ENCODE measurements at places on chromosomes 6 and 20.
A peak's percentile ranks its signal among the peaks of the same experiment; 100 is the strongest.

DNA sequence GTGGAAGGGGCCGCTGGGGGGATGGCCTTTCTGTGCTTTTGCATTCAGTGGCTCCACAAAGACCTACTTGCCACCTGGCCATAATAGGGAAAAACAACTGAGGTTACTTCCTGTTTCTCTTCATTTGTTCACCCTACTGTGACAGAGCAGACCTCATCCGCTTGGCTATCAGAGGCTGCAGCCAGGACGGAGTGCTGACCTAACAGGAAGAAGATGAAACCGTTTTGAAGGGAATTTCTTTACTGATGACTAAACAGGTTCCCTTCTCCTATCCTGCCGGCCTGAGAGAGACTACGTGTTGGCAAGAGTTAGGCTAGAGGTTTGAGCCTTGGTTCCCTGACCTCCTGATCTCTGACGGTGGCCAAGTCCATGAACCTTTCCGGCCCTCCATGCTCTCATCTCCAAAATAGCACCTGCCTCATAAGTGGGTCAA is 21.3 kb downstream of the PRR18 start:
- DNase-seq, result no peak

- DNase-seq, result no peak
Measured at GRCh38 chr20:58420798-58421496, 31.9 kb downstream of the VAPB start.

DNA sequence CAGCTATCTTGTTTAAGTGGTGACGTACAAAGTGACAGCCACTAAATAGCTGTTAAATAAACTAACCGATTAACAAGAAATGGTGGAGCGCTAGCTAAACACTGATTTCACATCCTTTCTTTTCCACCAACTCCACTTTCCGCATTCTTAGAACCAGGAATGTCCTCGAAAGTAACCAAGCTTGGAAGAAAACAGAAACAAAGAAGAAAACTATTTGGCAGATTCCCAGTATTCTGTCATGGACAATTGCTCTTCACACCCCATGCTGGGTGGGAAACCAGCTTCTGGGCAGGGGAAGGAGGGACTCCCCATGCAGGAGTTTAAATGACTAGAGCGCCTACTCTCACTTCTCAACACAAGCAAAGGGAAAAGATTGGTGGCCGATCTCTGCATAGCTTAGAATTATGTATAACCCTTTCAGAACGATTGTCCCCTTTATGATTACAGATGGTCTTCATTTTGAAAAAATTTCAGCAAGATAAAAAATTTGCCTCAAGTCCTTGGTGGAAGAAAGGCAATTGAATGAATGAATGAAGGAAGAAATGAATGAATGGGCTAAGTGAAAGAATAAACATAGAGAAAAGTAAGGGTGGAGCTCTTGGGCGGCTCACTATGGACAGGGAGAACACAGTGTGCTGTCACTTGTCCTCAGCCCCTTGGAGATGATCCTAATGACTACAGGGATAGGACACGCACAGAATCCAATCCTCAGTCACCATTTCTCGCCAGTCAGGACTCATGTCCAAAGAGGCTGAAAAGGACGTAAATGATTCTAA is 148.7 kb upstream of the NEDD9 start:
- no peak for DNase-seq

GRCh38 chr6:73719046-73719445 is 23.0 kb downstream of the CD109 start:
- DNase-seq, result no peak

- no peak for DNase-seq
Measured at GRCh38 chr20:19498756-19499155, 259.3 kb upstream of the RIN2 start.

DNA sequence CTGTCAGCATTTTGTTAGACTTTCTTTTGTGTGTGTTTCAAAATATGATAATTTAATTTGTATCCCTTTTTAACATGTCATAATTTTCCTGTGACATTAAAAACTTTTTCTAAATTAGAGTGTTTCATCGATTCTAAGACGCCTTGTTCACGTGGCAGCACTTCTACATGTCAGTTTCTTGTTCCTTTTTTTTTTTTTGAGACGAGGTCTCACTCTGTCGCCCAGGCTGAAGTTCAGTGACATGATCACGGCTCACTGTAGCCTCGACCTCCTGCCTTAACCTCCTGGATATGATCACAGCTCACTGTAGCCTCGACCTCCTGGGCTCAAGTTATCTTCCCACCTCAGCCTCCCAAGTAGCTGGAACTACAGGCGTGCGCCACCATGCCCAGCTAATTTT is 27.6 kb upstream of the ADRM1 start:
- DNase-seq, result no peak

- no peak for DNase-seq
Measured at GRCh38 chr6:11245381-11246256, 13.2 kb upstream of the NEDD9 start.

- DNase-seq, result peak; percentile 30
Measured at GRCh38 chr6:36442103-36442670, 467 bp downstream of the PXT1 start.
